ENCODE measurements at places on chromosomes 3 and 15.

DNA sequence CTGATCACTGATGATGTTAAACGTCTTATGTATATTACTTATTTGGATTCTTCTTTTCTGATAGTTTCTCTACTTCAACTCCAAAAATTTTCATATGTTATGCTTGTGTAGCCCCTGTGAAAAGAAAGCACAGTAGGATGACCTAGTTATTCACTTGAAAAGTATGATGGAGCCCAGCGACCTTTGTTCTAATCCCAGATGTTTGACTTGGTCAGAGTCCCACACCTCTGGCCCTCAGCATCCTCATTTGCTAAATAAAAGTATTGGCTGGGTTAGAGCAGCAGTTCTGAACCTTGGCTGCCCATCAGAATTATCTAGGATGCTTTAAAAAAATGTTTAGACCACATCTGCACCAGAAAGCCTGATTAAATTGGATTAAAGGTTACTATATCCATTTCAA lies 173.7 kb downstream of the ATG7 start:
- no peak for DNase-seq

DNA sequence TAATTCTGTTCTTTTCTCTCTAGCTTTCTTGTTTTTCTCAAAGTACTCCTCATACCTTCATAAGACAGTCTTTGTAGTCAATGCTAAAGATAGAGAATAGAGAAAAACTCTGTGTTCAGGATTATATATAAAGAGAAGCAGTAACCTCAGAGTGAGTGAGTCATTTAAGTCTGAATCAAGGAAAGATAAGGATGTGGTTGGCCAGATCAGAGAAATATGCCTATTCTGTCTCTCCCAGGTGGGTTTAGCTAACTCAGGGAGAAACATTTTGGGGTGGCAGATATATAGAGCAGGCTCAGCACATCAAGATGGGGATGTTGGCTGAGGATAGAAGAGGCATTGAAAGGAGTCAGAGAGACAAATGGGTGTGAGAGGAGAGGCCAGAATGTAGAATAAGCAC lies 31.4 kb downstream of the GTF2E1 start:
- no peak for DNase-seq

- peak; percentile 35 for DNase-seq
These were observed 35.3 kb downstream of the GBE1 start for GRCh38 chr3:81726132-81726531.

GRCh38 chr15:89765694-89766093 lies 10.4 kb upstream of the MESP2 start:
- no peak for DNase-seq

DNA sequence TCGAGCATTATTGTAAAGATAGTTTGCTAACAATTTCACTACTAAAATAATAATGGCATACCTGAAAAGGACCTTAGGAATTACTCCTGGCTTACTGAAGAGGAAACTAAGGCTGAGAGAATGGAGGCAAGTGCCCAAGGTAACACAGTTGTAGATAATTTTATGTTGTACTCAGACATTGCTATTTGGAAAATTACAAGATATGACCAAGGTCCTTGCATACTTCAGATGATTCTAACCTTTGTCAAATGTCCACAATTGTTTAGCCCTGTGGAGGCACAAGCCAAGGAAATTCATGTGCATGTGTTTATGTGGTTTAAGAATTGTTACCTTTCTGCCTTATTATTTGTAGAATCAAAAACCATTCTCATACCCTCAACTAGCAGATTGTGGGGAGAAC lies 105.7 kb downstream of the TUSC7 start:
- no peak for DNase-seq

- no peak for DNase-seq
These were observed 108.2 kb upstream of the UBE2E2 start for GRCh38 chr3:23094890-23095462.

DNA sequence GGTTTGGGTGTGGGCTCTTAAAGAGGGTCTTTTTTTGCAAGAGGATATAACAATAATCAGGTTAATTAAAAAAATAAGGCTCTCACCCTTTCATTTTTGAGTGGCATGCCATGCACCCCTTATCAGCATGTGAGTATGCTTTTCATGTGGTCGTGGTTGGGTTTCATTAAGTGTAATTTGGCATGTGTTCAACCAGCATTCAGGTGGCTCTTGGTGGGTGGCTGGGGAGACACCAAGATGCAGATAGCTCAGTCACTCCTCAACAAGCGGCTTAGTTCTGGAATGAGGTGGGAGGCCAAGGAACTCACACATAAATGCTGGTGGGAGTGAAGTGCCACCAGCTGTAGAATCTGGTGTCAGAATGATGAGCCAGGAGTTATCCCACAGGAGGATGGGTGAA lies 66.8 kb downstream of the FLNB start:
- DNase-seq: no peak

DNA sequence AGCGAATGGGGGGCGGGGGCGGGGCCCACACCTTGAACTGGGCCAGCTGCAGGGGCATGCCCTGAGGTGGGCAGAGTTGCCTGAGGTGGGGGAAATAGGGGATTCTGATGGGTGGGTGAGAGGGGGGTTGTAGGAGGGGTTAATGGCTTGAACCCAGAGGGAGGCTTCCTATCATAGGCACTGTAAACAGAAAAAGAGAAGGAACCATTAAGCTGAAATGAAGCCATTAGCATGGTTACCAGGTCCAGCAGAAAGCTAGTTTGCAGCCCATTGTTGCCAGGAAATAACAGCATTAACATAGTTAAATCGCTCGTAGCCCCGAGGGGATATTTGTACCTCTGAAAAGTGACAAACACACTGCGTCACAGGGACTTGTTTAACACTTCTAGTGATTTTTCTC lies 29.0 kb downstream of the ETV5 start:
- DNase-seq: no peak

GRCh38 chr3:5134499-5134898 lies 12.4 kb downstream of the ARL8B start:
- no peak for DNase-seq

DNA sequence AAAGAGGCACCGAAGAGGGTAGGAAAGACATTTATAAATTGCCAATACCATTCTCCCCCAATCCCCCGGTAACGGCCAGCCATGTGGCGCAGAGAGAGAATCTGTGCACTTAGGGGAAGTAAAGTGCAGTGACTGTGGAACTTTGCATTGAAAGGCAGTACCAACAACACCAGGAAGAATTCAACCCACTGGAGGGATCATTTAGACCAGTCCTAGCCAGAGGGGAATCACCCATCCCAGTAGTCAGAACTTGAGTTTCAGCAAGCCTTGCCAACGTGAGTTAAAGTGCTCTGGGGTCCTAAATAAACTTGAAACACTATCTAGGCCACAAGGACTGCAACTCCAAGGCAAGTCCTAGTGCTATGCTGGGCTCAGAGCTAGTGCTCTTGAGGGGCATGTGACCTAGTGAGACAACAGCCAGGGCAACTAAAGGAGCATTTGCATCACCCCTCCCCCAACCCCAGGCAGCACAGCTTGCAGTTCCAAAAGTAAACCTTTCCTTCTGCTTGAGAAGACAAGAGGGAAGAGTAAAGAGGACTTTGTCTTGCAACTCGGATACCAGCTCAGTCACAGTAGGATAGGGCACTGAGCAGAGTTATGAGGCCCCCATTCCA lies 15.0 kb downstream of the CEP70 start:
- no peak for DNase-seq

DNA sequence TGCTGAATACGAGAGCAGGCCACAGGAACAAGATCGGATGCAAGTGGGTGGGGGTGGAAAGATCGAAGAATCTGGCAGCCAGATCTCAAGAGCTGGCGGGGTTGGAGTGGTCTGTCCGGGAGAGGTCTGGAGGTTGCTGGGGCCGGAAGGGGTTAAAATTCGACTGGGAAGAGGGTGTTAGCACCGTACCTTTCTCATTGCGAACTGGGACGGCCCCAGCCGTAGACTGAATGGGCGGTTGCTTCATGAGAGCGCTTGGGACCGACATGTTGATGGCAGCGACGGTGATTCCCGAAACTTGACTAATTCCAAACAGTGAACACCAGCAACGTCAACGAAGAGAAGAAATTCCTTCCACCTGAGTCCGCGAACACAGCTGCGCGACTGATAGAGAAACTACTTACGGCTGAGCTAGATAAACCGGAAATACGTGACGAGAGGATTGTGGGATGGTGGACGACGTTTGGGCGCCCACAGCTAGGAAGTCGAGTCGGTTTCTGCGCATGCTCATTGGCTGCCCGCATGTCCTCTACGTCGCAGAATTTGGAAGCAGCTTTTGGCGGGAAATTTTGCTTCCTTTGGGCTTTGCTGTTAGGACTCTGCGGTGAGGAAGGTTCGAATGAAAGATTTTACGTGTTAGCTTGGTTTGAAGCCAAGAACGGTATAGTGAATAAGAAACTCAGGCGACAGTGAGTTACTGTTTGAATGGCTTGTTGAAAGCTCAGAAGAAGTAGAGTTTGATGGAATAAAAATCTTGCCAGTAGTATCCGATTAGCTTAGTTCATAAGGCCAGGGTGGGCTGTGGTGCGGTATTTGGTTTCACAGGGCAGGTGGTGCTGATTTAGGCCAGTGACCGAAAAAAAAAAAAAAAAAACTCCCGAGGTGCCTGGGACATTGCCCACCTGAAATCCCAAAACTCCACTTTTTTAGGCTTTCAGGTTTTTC lies at the start of gene MFAP1:
Gene MFAP1, minus strand, starts transcription at position 389 of the 945 bp plus-strand sequence. Its CDS starts 121 bp downstream, at position 268.
- DNase-seq: peak; percentile 89

GRCh38 chr3:156519758-156520162 lies 35.2 kb downstream of the SSR3 start:
- no peak for DNase-seq

GRCh38 chr3:128554100-128554464 lies 61.1 kb upstream of the GATA2 start:
- DNase-seq: no peak

DNA sequence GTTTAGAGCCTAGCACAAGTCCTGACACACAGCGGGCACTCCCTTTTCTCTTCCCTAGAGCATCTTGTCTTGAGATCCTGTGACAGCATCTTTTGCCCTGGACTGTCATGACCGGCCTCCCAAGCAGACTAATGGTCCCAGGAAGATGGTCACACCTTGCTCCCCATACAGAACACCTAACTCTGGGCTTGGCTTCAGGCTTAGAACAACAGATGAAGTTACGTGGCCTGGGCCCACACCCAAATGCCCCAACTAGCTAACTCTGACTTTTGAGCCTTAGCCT lies 781 bp upstream of the IP6K1 start:
- DNase-seq: no peak

DNA sequence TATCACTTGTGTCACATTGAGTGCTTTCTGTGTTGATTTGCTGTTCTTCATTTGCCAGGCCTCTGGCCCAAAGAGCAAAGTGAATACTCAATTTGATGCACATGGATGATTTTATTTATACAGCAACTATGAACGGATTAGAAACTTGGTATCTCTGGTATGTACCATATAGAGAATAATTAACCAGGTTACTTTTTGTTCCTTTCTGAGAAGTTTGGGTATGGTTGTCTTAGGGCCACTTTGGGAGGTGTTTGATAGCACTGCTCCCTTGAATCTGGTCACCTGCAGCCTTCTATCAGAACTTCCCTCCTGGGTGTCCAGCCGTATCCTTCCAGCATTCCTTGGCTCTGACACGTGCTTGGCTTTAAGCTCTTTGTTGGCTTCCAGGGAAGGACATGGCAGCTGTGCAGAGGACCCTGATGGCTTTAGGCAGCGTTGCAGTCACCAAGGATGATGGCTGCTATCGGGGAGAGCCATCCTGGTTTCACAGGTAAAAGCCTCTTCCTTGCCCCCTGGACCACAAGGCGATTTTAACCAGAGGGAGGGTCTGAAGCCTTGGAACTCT lies 12.7 kb downstream of the TAGLN3 start:
- no peak for DNase-seq

DNA sequence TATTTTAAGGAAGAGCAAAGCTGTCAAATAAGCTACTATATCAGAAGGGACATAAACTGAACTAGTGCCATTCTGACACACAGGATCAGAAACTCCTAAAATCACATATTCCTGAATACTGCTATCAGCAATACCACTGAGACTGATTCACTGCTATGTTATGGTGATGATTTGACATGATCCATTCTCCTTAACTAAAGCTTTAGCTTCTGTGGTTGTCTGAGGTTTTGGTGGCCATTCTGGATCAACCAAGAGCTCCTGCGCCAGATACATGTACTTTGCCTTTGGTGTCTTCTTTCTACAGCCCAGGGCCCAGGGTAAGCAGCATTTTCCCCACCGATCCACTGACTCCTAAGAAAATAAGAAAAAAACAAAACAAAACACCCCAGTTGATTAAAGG lies 6.7 kb upstream of the GP5 start:
- no peak for DNase-seq

- no peak for DNase-seq
These were observed 7.2 kb upstream of the AQR start for GRCh38 chr15:34976743-34977142.

DNA sequence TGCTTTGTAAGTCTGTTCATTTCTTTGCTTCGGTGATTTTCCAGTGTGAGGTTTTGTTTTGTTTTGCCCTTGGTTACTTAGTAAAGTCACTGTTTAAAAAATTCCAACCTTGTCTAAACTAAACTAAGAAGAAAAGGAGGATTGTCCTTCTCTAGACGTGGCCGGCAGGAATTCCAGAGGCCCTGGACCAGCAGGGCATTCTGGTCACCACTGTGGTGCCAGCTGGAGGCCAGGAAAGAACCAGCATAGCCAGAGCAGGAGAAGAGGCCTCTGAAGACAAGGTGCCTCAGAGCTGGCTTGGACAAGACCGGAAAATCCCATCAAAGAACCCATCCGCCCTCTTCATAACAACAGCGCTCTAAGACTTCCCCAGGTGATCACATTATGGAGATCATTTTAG lies 8.2 kb downstream of the PLOD2 start:
- DNase-seq: no peak
